ENCODE measurements at places on chromosomes 1 and 21. TPM values are rescaled to one million over a fixed set of nuclear protein-coding genes. Genes with fewer than 3 reads are reported as not detected.

DNA sequence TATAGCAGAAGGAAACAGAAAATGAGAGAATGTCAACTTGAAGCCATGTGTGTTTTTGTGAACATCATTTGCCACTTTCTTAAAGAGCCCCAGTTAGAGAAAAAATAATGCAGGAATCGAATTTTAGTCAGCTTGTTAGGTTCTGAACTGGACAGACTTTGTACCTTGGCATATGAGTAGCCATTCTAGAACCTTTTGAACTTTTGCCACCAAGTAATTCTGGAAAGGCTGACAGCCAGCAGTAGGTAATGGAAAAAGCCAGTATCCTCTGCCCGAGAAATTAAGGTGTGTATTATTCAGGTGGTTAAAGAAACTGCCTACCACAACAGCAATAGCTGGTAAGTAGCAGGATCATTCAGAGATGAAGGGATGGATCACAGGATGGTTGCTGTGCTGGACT is 20.7 kb downstream of the LRRC8D start:
- DNase-seq, result no peak
- no peak overlapping the region for H3K27ac ChIP-seq
- peaks cover 18% of the 10 kb centered on the region for H3K4me1 ChIP-seq
- H3K4me3 ChIP-seq, result no peak overlapping the region
- H3K27me3 ChIP-seq, result peaks cover 11% of the 10 kb centered on the region

GRCh38 chr1:215269955-215270354 is 187.4 kb downstream of the KCNK2 start:
- H3K4me1 ChIP-seq, result no peaks in the 10 kb centered on the region
- H3K4me3 ChIP-seq, result no peak overlapping the region
- H3K36me3 ChIP-seq, result no peaks in the 10 kb centered on the region

DNA sequence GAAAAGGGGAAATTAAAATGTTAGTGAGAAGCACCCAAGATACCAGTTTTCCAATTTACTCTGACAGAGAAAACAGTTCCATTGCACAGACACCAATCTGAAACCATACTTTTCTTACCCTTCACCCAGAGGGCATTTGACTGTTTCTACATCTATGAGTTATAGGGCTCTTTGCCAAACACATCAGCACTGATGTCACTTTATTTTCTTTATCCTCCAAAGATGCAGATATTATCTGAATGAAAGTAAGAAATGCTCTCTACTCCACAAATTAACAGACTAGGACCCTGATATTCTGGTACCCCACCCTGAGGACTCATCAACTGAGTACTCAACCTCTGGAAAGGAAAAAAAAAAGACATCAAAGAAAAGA is 24.2 kb upstream of the PEX19 start:
- H3K27ac ChIP-seq, result no peak overlapping the region
- no peak for DNase-seq
- H3K36me3 ChIP-seq, result peaks cover 92% of the 10 kb centered on the region
- H3K4me3 ChIP-seq, result no peak overlapping the region
- H3K4me1 ChIP-seq, result no peaks in the 10 kb centered on the region
- no peaks in the 10 kb centered on the region for H3K27me3 ChIP-seq

DNA sequence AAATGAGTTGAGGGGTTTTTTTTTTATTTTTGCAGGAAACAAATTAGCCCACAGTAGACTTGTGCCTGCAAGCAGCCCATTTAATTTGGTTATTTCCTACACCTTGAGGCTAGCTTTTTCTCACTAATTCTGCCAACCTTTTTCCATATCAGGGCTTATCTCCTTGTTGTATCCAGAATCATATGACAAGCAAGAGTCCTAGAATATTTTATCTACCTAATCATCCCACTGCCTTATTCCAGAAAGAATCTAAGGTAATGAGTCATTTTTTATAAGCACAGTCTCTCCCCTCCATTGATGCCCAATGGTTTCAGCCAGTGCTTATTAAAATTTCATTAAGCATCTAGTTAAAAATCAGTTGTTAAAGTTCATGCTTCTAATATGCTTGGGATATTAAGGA is 324.1 kb downstream of the BARHL2 start:
- no peak overlapping the region for H3K27ac ChIP-seq
- no peaks in the 10 kb centered on the region for H3K27me3 ChIP-seq
- DNase-seq, result no peak
- H3K4me1 ChIP-seq, result peaks cover 16% of the 10 kb centered on the region
- H3K4me3 ChIP-seq, result no peak overlapping the region
- no peaks in the 10 kb centered on the region for H3K36me3 ChIP-seq

Gene RHCE
- not detected for total RNA-seq

Gene LRRN2
- total RNA-seq, result 11.5 TPM

DNA sequence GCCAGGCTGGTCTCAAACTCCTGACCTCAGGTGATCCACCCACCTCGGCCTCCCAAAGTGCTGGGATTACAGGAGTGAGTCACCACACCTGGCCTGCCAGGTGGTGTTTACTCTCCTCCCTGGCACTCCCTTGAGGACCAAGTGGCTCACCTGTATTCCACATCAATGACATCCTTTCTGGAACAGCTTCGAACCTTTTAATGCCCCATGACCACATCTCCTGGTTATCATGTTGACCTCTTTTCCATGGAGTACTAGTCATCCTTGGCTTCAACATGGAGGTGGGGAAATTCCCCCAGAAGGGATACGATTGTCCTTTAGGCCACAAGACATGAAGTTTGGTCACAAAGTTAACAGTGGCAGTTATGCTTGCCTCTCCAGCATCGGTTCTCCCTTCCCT is 66.9 kb downstream of the CDC7 start:
- H3K27me3 ChIP-seq, result no peaks in the 10 kb centered on the region
- H3K4me1 ChIP-seq, result no peaks in the 10 kb centered on the region
- H3K36me3 ChIP-seq, result no peaks in the 10 kb centered on the region

- H3K4me3 ChIP-seq, result no peak overlapping the region
- no peak for DNase-seq
- H3K27ac ChIP-seq, result no peak overlapping the region
- H3K36me3 ChIP-seq, result no peaks in the 10 kb centered on the region
These were observed 34.4 kb upstream of the HFM1 start for GRCh38 chr1:91439016-91439415.

DNA sequence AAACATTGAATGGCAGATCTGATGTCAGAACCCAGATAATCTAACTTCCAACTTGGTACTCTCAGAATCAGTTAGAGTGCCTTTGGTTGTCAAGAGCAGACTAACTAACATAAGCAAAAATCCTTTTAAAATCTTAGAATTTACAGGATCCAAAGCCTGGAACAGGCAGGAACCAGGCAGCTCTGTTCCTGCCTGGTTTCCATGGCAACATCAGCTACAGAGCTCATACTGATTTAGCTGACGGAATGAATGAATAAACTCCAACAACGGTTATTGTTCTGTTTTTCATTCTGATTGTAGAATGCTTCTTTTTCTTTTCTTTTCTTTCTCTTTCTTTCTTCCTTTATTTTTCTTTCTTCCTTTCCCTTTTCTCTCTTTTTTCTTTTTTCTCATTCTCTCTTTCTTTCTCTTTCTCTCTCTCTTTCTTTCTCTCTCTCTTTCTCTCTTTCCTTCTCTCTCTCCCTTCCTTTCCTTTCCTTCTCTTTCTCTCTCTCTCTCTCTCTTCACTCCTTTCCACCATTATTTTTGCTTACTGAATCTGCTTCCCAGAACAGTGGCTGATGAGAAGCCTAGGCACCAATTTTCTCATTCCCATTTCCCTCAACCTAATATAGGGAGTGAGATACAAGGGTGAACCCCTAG is 121.6 kb downstream of the RGS7 start:
- H3K4me3 ChIP-seq, result no peak overlapping the region
- no peaks in the 10 kb centered on the region for H3K27me3 ChIP-seq
- H3K36me3 ChIP-seq, result no peaks in the 10 kb centered on the region
- H3K27ac ChIP-seq, result no peak overlapping the region
- no peaks in the 10 kb centered on the region for H3K4me1 ChIP-seq
- no peak for DNase-seq

- H3K36me3 ChIP-seq, result no peaks in the 10 kb centered on the region
- H3K27ac ChIP-seq, result no peak overlapping the region
- no peak for DNase-seq
- no peaks in the 10 kb centered on the region for H3K27me3 ChIP-seq
- no peaks in the 10 kb centered on the region for H3K4me1 ChIP-seq
- H3K4me3 ChIP-seq, result no peak overlapping the region
These were observed 9.4 kb upstream of the VN1R5 start for GRCh38 chr1:247246325-247247115.

DNA sequence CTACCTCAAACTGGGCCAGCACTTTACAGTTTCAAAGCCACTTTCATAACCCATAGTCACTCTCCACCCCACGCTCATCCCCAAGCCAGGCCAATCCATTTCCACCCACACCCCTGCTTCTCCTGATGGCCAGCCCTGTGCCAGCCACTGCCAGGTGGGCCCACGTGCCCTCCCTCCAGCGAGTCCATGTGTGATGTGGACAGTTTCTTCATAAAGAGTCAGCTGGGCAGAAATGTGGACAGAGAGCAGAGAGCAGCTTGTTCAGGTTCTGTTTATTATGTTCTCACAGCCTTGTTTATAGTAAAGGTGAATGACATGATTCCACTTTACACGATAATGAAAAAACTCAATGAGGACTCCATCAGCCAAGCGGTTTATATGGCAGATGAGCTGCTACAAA is 37.4 kb upstream of the RGS16 start:
- no peak overlapping the region for H3K4me3 ChIP-seq
- peaks cover 8% of the 10 kb centered on the region for H3K4me1 ChIP-seq
- DNase-seq, result no peak

GRCh38 chr1:119275145-119276134 is 93.1 kb upstream of the HAO2 start:
- DNase-seq, result peak; percentile 83
- H3K4me3 ChIP-seq, result no peak overlapping the region
- H3K27me3 ChIP-seq, result no peaks in the 10 kb centered on the region
- no peak overlapping the region for H3K27ac ChIP-seq
- no peaks in the 10 kb centered on the region for H3K36me3 ChIP-seq
- no peaks in the 10 kb centered on the region for H3K4me1 ChIP-seq

DNA sequence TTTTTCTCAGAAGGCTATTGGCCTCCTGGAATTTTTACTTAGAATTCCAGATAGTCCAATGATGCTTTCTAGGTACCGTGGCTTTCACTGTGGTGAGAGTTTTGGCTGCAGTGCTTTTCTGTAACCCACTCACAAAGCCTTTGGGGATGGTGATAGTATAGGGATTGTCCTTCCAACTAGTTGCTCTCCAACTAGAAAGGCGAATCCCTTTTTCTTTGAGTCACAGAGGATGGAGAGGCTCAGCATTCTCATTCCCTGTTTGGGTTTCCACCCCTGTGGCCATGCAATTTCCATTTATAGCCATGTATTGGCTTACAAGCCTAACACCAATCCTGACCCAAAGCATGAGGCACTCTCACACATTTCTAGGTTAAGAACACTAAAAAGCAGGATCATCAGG is 300.3 kb downstream of the DISC1 start:
- H3K27me3 ChIP-seq, result no peaks in the 10 kb centered on the region
- H3K4me1 ChIP-seq, result peaks cover 9% of the 10 kb centered on the region
- no peaks in the 10 kb centered on the region for H3K36me3 ChIP-seq
- DNase-seq, result no peak
- H3K4me3 ChIP-seq, result no peak overlapping the region

GRCh38 chr1:156655151-156655903 is 13.4 kb downstream of the BCAN start:
- no peak overlapping the region for H3K4me3 ChIP-seq
- H3K27ac ChIP-seq, result no peak overlapping the region
- H3K36me3 ChIP-seq, result no peaks in the 10 kb centered on the region
- peaks cover 1% of the 10 kb centered on the region for H3K4me1 ChIP-seq

Gene A3GALT2
- not detected for total RNA-seq

DNA sequence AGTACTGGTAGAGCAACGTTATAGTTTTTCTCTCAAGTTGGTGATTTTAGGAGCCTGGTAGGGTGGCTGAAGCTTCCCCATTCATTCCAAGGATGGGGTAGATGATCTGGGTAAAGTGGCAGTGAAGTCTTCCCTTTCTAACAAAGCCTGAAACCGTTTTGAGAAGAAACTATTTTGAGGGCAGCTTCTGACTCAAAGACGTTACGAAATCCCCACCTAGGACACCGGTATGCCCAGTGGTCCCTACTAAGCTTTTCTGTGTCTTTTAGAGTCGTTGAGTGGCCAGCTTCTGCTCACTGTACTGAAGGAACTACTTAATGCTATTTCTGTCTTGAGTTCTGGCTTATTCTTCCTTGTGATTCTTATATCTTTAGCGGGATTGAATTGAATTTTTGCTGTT is 1.4 kb downstream of the WDTC1 start:
- peak overlapping the region; percentile 95 for H3K4me3 ChIP-seq
- DNase-seq, result no peak
- H3K4me1 ChIP-seq, result no peaks in the 10 kb centered on the region
- no peak overlapping the region for H3K27ac ChIP-seq
- no peaks in the 10 kb centered on the region for H3K27me3 ChIP-seq

DNA sequence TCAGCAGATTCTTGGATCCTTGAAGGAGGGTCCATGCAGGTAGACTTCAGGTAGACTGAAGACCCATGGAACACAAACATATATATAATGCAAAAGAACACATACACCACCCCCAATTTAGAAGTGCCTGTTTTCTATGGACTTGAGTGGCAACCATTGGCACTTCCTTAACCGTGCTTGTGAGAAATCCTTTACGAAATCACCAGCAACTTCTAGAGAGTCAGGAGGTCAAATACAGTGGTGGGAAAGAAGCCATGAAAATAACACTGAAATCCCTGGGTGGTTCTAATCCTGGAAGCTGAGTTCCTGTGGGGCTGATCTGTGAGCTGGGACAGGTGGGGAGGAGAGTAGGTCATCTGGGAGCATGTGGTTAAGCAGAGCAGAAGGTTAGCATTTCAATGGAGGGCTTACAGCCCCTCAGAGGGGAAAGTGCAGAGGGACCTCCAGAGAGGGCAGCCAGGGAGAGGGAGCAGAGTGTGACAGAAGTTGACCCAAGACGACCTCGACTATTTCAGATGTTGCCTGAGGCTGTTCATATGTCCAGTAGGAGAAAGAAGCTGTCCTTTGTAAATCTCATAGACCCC is 13.0 kb upstream of the IL10 start:
- DNase-seq, result no peak
- H3K36me3 ChIP-seq, result no peaks in the 10 kb centered on the region
- peaks cover 4% of the 10 kb centered on the region for H3K27me3 ChIP-seq
- H3K4me3 ChIP-seq, result no peak overlapping the region

Gene KLHDC9
- 15.6 TPM for total RNA-seq

Gene MMP23B
- 12.7 TPM for total RNA-seq

GRCh38 chr1:219040291-219040690 is 133.4 kb upstream of the LYPLAL1 start:
- H3K36me3 ChIP-seq, result no peaks in the 10 kb centered on the region
- H3K27ac ChIP-seq, result no peak overlapping the region
- DNase-seq, result no peak
- peak overlapping the region; percentile 58 for H3K4me3 ChIP-seq
- H3K4me1 ChIP-seq, result no peaks in the 10 kb centered on the region

GRCh38 chr1:107252271-107252670 is 111.4 kb downstream of the NTNG1 start:
- no peaks in the 10 kb centered on the region for H3K27me3 ChIP-seq
- H3K27ac ChIP-seq, result no peak overlapping the region
- no peak overlapping the region for H3K4me3 ChIP-seq
- no peaks in the 10 kb centered on the region for H3K4me1 ChIP-seq
- no peak for DNase-seq
- H3K36me3 ChIP-seq, result no peaks in the 10 kb centered on the region

- no peak for DNase-seq
- H3K4me3 ChIP-seq, result no peak overlapping the region
- no peaks in the 10 kb centered on the region for H3K36me3 ChIP-seq
- peaks cover 6% of the 10 kb centered on the region for H3K4me1 ChIP-seq
- H3K27ac ChIP-seq, result no peak overlapping the region
- H3K27me3 ChIP-seq, result no peaks in the 10 kb centered on the region
These were observed 37.0 kb upstream of the ENAH start for GRCh38 chr1:225689882-225690459.
